ENCODE measurements at places on chromosomes 16 and 17. TPM values are rescaled to one million over a fixed set of nuclear protein-coding genes. Genes with fewer than 3 reads are reported as not detected.

The SLFN13 gene
- total RNA-seq = 24.7 TPM

The KRT23 gene
- 0.35 TPM for total RNA-seq

The HLF gene
- total RNA-seq = 9.9 TPM

The CDR2L gene
- total RNA-seq = 22.9 TPM

The TMC8 gene
- 14.7 TPM for total RNA-seq

The KCNJ16 gene
- 0.31 TPM for total RNA-seq

The ZNF469 gene
- 5.5 TPM for total RNA-seq

The FBXL16 gene
- 5.7 TPM for total RNA-seq

The KRT32 gene
- not detected for total RNA-seq

The CACNG5 gene
- total RNA-seq = not detected

The CBX4 gene
- 22.3 TPM for total RNA-seq

The KRT27 gene
- 0.55 TPM for total RNA-seq

The SCN4A gene
- 0.05 TPM for total RNA-seq

The ARHGAP44 gene
- 29.9 TPM for total RNA-seq

The FSCN2 gene
- 2.1 TPM for total RNA-seq

The ZNF18 gene
- total RNA-seq = 6.2 TPM

The SEC14L5 gene
- 0.76 TPM for total RNA-seq

The EXOC3L1 gene
- 10.9 TPM for total RNA-seq

The RNF43 gene
- total RNA-seq = 13.4 TPM

The CENPV gene
- total RNA-seq = 11.5 TPM

The SDF2 gene
- 57.3 TPM for total RNA-seq

The KRTAP17-1 gene
- total RNA-seq = not detected

The RDM1 gene
- total RNA-seq = not detected

The CLEC3A gene
- not detected for total RNA-seq

All from left lung (tissue), 14 donors.